ENCODE measurements at places on chromosomes 1 and 21.
A peak's percentile ranks its signal among the peaks of the same experiment; 100 is the strongest.

GRCh38 chr1:103447471-103447870 is 78.0 kb upstream of the RNPC3 start:
- DNase-seq: no peak

DNA sequence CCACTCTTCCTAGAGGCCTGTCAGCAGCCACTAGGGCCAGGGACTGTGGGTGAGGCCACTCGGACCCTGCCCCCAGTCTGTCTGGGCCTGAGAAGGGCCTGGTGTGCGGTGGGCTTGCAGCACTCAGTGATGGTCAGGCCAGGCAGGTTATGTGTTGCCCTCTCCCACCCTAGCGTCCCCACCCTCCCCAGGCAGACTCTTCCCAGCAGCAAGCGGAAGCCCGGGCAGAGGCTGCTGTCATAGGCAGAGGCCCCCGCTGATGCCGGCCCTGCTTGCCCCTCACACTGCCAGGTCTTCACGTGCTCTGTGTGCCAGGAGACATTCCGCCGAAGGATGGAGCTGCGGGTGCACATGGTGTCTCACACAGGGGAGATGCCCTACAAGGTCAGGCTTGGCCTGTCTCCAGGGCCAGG is 6.6 kb downstream of the ZBTB48 start:
- no peak for DNase-seq

DNA sequence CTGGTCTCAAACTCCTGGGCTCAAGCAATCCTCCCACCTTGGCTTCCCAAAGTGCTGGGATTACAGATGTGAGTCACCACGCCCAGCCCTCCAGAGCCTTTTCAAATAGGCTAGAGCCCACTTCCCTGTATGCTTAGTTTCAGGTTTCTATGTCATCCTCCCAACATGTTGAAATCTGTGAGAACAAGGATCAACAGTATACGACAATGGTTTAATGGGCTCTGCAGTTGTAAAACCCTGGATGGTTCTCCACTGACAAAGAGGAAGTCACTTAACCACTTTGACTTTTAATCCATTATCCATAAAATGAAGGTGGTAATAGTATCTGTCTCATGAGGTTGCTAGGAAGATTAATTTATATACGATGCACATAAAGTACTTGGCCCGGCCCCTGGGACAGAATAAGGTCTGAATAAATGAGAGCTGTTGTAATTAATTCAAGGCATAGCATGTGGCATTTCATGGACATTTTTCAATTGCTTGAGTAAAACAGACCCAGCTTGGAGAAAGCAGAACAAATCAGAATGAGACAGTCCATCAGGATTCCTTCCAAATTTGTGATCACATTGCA is 113.9 kb upstream of the ZNF648 start:
- no peak for DNase-seq

DNA sequence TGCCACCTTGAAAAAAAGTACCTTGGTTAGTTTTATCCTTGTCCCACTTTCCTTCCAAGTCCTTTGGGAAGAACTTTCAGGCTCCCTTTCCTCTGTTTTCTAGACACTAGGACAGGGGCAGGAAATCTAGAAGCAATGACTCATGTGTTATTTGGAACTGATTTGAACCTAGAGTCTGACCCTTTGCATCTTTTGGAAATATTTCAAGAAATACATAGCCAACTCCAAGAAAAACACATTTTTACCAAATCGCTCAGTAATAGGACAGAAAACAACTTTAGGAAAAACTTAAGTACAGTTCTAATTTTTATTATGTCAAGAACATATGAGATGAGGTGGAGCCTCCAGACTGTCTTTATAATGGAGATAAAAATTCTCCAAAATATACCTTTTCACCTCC is 292.4 kb downstream of the PTBP2 start:
- DNase-seq: peak; percentile 18

GRCh38 chr1:31432592-31433395 is 19.8 kb downstream of the SERINC2 start:
- DNase-seq: no peak

DNA sequence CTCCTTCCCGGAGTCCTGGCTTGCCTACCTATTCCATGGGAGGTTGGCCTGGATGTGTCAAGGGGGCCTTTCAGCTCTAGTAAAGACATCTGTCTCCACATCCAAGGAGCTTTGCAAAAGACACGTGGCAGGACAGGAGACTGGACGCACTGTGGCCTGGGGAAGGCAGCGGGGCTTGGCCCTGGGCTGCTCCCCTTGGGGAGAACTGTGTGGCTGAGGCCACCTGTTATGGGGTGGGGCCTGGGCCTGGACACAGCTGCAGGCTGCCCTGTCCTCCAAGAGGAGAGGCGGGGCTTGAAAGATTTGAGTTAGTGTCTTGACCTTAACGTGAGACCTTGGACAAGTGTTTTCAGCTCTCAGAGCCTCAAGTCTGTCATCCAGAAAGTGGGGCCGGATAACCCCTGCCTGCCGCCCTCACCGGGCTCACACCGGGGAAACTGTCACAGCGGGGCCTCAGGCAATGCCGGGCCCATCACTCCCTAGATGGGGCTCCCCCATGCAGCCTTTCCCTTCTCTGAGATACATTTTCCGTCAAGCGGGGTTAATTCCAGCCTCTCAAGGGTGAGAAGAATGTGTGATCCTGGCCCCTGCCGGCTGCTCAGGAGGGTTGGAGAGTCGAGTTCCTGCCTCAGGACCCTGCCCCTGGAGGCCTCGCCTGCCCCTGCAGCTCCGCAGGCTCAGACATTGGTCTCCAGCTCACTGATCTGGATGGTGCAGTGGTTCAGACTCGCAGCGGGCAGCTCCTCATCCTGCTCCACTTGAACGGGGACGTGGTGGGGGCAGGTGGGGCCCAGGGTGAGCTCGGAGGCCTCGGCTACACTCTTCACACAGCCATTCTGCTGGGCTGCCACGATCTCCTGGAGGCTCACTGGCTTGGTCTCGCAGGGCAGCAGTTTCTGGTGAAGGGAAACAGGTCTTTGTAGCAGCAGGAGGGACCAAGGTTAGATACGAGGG is 25.6 kb downstream of the PODN start:
- no peak for DNase-seq

- no peak for DNase-seq
Measured at GRCh38 chr1:70892930-70893329, 154.7 kb downstream of the PTGER3 start.

DNA sequence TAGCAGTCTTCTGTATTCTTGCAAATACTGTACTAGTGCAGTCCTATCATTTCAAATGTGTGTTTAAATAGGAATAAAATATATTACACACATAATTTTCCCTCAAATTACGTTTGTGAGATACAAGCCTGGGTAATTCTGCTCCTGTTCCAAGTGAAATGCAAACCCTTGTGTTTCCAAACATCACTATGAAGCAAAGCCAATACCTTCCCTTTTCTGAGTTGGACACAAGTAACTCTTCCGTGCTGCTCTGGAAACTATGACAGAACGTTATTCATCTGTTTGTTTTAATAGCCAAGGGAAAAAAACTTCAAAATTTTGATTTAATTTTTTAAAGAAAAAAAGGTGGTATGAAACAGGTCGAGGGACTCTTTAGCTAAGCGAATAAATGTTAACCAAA is 73.7 kb upstream of the UBE2U start:
- no peak for DNase-seq

GRCh38 chr1:155226910-155227260 is 18.4 kb downstream of the MTX1 start:
- DNase-seq: peak; percentile 52

DNA sequence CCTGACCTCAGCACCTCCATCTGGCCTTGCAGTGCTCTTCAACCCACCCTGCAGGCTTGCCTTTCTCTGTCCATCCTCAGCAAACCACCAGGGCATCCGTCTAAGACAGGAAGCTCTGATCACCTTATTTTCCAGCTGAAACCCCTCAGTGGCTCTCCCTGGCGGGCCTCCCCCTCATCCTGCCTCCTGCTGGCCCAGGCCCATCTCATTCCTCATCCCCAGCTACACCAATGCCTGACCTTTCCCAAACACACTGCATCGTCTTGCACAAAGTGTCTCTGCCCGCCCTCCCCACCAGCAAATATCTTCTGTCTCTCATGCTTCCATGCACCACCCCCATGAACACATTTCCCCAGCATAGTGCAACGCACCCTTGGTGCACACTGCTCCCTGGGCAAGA is 205.0 kb downstream of the TOMM20 start:
- DNase-seq: no peak

DNA sequence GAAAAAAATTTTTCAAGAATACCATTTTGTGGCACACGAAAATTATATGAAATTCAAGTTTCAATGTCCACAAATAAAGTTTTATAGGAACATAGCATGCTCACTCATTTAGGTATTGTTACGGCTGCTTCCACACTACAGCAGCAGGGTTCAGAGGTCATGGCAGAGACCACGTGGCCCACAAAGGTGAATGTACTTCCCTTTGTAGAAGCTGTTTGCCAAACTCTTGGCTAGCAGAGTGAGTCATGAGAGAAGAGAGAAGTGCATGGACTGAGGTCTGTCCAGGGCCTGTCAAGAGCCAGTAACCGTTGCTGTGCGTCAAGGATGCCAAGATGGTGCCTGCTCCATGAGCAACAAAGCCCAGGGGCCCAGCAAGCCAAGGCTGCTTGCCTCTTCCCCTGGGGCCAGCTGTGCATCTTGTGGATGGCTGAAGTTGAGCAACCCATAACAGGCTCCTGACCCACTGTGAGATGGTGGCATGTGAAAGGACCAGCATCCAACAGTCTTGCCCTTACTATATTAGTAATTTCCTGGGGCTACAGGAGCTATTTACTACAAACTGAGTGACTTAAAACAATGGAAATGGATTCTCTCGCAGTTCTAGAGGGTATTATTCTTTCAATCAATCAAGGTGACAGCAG is 64.8 kb upstream of the ATP5PO start:
- DNase-seq: no peak

GRCh38 chr1:43530483-43531106 is at the start of gene PTPRF:
Gene PTPRF (plus strand): TSS chr1:43530883. CDS start chr1:43545076, 14,193 bp downstream.
- DNase-seq: peak; percentile 91

- DNase-seq: no peak
Measured at GRCh38 chr1:224617410-224618355, 1.6 kb downstream of the CNIH3 start.

- peak; percentile 74 for DNase-seq
Measured at GRCh38 chr1:117928881-117929342, 509 bp downstream of the GDAP2 start.

GRCh38 chr1:16203550-16203949 is 8.9 kb downstream of the ARHGEF19 start:
- no peak for DNase-seq

GRCh38 chr1:38344716-38345115 is 298.1 kb upstream of the POU3F1 start:
- DNase-seq: no peak

DNA sequence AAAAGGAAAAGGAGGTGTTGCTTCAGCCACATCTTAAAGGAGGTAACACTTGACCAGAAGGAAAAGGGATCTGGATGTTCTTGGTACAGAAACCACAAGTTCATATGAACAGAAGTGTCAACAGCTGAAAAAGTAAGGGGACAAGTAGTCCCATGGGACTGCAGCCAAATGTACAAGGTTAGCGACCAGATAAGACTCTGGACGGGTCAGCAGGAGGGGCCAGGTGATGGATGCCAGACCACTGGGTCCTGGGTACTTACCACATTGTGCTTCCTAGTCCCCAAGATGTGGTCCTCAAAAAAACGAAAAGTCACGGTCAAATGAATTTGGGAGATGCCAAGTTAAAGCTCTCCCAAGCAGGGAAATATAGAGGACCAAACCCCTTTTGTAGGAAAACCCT is 16.6 kb upstream of the BMP8A start:
- no peak for DNase-seq

DNA sequence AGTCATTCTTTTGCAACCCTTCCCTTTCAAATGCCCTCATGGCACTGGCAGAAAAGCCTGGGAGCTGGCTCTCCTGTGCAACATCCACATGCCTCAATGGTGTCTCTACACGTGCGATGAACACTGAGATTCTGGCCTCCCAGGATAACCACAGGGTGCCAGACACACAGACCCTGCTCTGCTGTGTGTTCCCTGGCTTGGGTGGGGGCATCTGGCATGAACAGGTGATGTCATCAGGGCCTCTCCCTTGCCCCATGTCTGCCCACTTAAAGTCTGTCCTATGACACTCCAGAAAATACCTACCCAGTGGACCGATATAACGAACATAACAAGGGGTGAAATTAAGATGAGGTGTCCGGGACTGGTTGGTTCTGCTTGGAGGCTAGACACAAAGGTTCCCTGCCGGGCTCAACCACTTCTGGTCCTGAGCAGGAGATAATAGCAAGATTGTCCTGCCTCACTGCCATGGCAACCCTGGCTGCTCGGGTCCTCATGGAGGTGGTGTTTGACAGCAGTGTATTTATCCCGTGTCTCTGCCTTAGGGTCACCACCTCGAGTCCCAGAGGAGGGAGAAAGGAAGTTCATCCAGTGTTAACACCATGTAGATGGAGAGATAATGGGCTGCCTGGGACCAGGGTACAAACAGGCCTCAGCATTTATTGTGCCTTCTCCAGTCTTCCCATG is 19.3 kb downstream of the INSRR start:
- DNase-seq: no peak

DNA sequence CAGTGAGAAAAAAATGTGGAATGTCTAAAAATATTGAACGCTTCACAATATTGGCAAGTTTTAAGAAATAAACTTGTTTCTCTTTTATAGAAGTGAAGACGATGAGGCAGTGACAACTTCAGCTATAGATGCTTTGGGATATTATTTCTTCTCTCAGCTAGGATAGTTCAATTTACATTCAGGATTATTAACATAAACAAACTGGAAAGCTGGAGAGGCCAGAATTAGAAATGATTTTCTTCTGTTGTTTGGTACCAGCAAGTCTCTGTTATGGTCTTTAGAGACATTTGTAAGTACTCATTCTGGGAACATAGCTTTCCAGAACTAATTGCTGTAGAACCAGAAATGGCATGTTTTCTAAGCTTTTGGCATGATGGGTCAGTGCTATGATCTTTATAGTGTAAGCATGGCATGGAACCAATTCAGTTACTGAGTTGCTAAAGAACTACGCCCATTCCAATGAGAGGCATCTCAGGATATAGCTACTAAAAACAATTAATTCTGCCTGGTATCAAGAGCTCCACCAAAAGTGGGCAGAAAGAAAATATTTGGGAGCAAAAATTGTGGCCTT is 599.5 kb upstream of the B3GALT2 start:
- DNase-seq: no peak

DNA sequence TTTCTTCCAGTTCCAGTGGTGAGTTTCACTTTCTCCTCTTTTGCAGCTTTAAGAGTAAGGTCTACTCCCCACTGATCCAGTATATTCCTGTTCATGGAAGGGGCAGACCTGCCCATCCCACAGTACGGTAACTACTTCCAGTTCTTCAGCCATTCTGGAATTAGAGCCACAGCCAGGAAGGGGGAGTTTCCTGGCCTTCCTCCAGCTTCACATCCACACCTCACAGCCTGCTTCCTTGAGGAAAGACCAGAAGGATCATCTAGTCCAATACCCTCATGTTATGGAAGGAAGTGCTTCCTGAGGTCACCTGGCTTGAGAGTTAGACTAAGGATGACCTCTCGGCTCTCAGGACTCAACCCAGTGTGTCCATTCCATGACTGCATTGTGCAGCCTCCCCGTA is 597.8 kb downstream of the KIF26B start:
- DNase-seq: peak; percentile 2

GRCh38 chr1:3740042-3740441 is 12.2 kb upstream of the CCDC27 start:
- DNase-seq: no peak

Measured in AG20443 (cell line).